ENCODE measurements at places on chromosomes 12 and 14.

DNA sequence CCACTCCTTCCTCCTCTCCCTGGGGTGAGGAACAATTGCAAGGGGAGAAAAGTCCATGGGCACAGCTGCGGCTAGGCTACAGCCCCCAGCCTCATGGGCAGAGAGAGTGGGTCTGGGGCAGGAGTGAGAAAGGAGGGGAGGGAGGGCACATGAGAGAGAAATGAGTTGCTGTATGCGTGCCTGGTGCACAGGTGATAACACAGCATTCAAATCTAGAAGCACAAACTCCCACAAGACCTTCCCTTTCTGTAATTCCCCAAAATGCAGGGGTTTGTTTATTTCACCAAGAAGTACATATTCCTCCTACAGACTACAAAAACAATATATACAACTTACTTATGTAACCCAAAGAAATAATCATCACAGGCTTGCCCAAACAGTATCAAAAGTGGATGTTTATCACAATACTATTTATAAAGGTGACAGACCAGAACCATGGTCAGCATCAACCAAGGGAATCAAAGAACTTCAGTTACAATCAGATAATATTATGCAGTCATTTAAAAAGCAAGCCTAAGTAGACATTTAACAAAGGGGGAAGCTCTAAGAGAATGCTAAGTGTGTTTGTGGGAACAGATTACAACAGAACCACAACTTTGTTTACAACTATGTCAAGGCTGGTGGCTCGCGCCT is 54.2 kb downstream of the ITPK1 start:
- DNase-seq, result no peak

GRCh38 chr14:104288272-104288671 is 149.9 kb downstream of the KIF26A start:
- no peak for DNase-seq

DNA sequence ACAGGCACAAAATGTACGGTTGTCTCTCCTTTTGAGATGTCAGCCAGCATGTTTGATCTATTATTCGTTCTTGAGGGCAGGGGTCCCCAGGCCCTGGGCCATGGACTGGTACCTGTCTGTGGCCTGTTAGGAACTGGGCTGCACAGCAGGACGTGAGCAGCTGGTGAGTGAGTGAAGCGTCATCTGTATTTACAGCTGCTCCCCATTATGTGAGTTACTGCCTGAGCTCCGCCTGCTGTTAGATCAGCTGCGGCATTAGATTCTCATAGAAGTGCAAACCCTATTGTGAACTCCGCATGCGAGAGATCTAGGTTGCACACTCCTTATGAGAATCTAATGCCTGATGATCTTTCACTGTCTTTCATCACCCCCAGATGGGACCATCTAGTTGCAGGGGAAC is 41.4 kb upstream of the SCN8A start:
- DNase-seq, result no peak

- DNase-seq, result no peak
Observed at GRCh38 chr12:71158361-71158882, 623 bp upstream of the TSPAN8 start.
